Stimulated activated CD4-positive, alpha-beta T cell treated with anti-CD3 and anti-CD28 coated beads, Interleukin-1b, Interleukin-23, amount 100 ng/mL, for 24 hours (primary cell): ENCODE measurements at places on chromosomes 6 and 20.

DNA sequence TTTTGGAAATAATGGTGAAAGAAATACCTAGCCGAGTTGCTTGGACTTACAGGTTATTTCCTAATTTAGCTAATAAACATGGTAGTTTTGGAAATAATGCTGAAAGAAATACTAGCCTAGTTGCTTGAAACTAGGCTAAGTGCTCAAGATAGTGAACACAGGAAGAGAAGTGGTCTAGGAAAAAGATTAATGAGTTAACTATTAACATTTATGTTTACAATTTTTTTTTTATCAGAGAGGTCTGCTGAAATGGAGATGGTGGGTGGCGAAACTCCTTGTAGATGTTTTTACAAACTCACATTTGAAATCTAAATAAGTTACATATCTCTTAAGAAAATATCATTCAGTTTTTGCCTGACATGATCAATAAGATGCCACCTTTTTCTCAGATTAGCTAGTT is 39.2 kb downstream of the MAPK14 start:
- no peak for DNase-seq

DNA sequence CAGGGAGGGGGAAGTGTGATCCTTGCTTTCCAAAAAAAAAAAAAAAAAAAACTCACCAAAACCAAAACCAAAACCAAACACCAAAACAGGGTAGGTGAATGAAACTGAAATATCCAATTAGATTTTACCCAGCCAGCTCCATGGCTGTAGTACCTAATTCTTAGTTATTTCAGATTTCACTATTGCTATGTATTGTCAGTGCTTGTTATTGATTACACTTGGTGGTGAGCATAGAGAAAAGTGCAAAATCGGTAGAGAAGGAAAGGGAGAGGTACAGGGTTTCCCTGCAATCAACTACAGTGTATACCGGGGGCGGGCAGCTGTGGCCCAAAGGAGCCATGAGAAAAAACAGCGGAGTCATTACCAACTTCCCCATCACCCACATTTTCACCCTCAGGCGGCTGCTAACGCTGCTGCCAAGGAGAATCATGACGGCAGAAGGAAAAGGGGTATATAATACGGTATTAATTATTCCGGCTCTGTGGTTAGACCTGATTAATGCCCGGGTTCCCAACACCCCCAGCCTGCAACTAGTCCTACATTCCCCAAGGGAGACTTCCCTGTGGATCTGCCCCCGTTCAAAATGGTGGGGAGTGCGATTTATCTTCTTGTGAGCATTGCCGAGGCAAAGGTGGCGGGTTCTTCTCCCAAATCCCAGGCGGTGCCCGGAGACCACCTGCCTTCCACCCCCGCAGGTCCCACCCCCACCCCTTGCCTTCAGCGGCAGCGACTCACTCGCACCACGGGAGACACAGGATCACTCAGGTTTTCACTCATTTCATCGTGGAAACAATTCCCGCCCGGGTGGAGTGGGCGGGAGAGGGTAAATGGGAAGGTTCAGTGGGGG is at the start of gene C6orf62:
Gene C6orf62, minus strand, starts transcription at position 30 of the 847 bp plus-strand sequence. CDS start 486 bp downstream, outside the sequence.
- DNase-seq = peak; percentile 43

DNA sequence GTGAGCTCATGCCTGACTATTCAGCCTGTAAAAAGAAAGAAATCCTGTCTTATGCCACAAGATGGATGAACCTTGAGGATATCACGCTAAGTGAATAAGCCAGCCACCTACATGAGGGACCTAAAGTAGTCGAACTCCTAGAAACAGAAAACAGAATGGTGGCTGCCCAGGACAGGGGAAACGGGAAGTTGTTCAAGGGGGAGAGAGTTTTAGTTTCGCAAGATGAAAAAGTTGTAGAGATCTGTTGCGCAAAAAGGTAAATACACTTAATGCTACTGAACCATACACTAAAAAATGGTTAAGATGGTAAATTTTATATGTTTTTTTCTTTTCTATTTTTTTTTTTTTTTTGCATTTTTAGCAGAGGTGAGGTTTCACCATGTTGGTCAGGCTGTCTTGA is 74.1 kb upstream of the RALY start:
- DNase-seq = no peak

GRCh38 chr6:133408543-133408942 is 167.4 kb downstream of the EYA4 start:
- DNase-seq = no peak

DNA sequence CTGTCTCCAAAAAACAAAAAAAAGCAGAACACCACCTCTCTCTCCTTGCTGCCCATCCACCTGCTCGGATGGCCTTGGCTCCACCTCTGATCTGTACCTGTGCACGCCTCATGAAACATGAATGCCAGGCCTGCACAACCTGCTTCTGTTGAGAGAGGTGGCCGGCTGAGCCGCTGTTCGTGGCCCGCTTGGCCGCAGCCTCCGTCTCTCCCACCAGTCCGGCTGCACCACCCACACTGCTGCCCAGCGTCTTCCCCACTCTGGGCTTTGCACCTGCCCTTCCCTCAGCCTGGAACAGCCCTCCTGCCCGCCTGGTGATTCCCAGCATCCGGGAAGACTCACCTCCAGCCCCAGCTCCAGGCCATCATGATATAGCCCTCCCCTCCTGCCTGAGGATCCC is 12.2 kb upstream of the ZBTB46 start:
- no peak for DNase-seq
